NCI-H1694 (cell line): ENCODE measurements at places on chromosomes 6 and 20.

GRCh38 chr6:5976811-5977210, 29.9 kb downstream of the NRN1 start:
- no peak for DNase-seq

DNA sequence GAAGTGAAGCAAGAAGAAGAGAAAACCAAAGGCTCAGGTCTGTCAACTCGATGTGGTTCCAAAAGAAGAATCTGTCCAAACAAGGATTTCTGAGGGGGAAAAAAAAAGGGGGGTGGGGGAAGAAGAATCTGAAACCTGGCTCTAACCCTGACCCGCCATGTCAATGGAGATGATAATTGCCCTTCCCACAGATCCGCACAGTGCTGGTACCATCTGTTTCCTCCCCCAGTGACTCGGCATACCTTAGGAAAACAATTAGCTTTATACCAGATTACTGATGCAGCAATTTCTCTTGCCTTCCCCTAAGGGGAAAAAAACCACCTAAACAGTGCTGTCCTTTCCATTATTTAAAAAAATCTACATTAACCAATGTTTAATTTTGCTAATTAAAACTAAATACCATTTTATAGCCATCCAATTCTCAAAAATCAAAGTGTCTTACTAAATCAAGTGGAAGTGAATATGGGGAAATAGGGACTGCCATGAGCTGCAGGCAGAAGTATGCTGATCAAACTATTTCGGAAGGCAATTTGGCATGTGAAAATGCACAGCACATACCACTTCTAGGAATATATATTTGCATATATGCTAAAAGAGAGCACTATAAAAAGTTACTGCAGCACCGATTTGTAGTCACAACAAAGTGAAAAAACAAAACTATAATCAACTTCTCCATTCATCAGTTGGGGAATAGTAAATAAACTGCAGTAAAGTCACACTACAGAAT, 46.8 kb downstream of the MAP7 start:
- peak; percentile 15 for DNase-seq

DNA sequence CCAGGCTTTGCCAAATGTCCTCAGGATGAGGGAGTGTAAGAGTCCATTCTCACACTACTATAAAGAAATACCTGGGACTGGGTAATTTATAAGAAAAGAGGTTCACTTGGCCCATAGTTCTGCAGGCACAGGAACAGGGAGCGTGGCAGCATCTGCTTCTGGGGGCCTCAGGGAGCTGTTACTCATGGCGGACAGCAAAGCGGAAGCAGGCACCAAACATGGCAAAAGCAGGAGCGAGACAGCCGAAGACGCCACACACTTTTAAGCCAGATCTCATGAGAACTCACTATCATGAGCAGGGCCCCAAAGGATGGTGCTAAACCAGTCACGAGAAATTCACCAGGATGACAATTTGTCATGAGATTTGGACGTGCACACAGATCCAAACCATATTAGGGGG, 22.8 kb downstream of the FAM50B start:
- DNase-seq, result no peak

- DNase-seq, result no peak
These were observed 1.8 kb upstream of the C6orf163 start for GRCh38 chr6:87342829-87343228.

- peak; percentile 4 for DNase-seq
These were observed 69.1 kb upstream of the PBOV1 start for GRCh38 chr6:138287144-138287955.

DNA sequence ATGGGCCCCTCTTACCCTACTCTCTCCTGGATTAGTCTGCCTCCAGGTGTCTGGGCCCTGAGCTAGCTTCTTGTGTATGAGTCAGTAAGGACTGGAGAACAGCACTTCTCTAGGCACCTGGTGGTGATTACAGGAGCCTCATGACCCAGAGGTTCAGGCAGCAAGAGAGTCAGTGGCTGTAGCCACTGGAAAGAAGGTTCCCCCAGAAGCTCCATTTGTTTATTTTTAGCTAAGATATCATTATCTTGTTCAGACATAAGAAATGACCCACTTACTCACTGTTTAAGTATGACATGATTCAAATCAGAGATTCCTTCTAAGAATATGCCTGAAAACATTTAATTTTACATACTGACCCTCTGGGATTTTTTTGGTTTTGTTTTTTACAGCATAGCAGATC, 23.6 kb upstream of the SLC4A11 start:
- no peak for DNase-seq

- DNase-seq, result peak; percentile 32
These were observed at the start of gene ZDHHC14 for GRCh38 chr6:157380779-157381561. ZDHHC14 (plus strand) TSS chr6:157381190.

DNA sequence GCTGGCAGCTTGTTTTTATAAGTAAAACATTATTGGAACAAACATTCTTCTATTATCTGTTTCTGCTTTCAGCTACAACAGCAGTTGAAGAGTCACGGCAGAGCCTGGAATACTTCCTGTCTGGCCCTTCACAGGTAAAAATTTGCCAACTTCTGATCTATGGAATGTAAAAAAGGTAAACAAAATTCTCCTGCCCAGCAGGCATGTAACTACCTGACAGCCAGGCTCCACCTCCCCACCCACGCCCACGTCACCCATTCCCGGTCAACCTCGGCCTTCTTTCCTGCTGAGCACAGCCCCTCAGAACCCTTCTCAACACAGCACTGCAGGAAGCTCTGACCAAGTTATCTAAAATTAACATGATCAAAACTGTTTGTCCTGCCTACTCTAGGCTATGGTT, 166.0 kb downstream of the DLL1 start:
- DNase-seq, result no peak

DNA sequence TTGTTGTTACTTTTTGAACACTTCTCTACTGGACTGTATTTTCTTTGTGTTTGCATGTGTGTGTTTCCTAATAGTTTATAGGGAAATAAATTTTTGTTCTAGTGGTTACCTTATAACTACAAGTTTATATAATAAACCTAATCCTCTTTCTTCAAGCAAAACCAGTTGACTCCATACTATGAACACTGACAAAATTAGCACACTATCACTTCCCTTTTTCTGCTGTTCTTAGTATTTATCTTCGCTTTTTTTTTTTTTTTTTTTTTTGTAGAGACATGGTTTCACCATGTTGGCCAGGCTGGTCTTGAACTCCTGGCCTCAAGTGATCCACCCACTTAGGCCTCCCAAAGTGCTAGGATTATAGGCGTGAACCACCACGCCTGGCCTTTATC, 25.0 kb upstream of the C6orf62 start:
- DNase-seq, result no peak

- no peak for DNase-seq
These were observed 52.9 kb upstream of the TAF8 start for GRCh38 chr6:41997456-41997855.

DNA sequence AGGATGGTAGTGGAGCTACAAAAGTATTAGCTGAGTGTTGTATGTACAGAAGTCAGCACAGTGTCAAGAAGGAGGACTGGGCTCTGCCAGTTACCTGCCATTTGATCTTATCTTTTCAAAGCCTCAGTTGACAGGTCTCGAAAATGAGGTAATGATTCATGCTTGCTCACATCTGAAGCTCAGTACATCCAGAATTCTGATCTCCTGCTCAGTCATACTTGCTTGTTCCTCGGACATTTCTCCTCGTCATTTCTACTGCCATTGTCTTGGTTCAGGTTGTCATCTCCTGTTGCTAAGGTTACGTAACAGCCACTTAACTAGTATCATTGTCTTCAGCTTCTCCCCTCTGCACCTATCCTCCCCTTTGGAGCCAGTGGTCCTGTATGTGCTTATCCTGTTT, 89.5 kb downstream of the SLX4IP start:
- no peak for DNase-seq

GRCh38 chr6:21149470-21149869, 444.1 kb upstream of the SOX4 start:
- no peak for DNase-seq

- no peak for DNase-seq
These were observed 510.2 kb downstream of the RNF144B start for GRCh38 chr6:18897350-18897749.

DNA sequence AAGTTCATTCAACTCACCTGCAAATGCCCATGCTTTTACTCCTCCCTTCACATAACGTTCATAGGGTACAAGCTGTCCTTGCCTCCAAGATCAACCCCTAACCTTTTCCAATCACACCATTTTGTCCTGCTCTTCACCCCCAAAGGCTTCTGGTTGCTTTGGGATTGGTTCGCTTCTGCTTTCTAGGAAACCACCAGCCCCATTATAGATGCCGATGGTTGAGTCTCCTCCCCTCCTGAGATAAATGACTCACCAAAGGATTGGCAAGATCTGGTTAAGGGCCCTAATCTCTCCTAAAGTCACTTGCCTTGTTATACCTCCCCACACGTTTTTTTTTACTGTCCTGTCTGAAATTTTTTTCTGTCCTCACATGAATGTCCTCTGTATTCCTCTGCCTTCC, 311.4 kb downstream of the HACE1 start:
- DNase-seq, result no peak

GRCh38 chr6:78324213-78324612, 543.1 kb upstream of the IRAK1BP1 start:
- DNase-seq, result no peak

GRCh38 chr6:25326126-25326525, 47.0 kb downstream of the CARMIL1 start:
- no peak for DNase-seq

GRCh38 chr6:166203003-166203640, 35.5 kb upstream of the TBXT start:
- DNase-seq, result no peak

- no peak for DNase-seq
These were observed 1.3 kb upstream of the RNF217 start for GRCh38 chr6:124960757-124961463.

DNA sequence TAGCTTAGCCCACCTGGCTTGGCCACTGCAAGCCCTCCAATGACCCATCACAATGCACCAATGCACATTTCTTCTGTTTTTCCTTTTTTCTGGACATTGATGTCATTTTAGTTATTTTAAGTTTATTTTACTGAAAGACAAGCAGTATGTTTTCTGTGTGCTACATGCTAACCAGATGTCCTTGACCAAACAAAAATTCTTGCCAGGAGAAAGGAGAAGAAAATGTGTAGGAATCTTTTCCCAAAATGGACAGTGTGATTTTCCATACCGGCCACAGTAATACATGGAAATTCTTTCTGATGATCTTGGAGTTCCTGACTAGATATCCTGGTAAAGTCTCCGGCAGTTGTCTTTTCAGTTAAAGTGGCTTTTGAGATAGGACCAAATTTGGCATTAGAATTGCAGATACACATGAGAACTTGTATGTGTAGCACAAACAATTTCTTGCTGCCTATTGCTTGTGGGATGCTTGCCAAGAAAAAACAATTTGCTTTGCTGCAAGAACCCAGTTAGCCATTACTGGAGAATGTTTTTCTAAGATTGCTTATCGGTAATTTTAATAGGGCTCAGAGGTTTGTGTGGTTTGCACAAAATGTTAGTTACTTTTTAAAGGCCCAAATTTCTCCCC, 696.5 kb upstream of the CITED2 start:
- DNase-seq, result no peak

DNA sequence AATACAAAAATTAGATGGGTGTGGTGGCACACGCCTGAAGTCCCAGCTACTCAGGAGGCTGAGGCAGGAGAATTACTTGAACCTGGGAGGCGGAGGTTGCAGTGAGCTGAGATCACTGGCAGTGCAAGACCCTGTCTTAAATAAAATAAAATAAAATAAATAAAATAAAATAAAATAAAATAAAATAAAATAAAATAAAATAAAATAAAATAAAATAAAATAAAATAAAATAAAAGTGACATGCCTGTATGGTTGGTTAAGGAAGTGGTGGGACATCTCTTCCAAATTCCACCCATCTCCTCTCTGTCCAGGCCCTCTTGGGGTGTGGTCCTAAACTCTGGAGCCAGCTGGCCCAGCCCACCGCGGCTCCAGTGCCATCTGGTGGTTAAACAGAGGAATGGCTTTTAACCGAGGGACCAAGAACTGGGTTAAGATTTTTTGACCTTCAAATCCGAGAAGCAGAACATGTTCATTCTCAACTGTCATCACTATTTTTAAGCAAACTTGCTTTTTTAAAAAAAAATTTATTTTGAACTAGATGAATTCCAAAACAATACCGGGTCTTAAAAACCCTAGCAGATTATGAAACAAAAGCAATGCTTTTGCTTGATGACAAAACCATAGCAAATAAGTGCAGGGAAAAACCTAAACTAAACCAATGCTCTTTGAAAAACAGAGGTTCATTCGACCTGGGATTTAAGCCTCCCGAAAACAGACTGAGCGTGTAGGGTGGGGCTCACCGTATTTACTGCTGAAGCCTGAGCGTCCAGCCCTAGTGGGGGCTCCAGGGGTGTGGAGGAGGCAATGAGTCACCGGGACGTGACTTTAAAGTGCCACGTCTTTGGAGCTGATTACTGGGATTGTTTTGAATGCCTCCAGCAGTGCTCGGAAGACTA, 68.8 kb downstream of the CDC5L start:
- no peak for DNase-seq

DNA sequence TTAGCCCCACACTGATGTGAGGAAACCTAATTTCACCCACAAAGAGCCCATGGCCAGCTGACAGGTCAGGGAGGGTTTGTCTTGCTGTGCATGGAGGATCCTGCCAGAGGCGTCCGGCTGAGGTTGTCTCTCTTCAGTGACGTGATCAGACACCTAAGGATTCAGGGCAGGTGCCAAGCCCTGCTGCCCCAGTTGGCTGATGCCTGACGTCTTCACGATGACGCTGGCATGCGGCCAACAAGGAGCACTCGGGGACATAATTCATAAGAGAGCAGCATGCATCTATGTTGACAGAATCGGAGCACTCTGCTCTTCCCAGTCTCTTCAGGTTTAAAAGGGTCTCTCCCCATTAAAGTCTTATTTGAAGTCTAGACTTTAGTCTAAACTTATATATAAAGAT, 47.8 kb downstream of the PSMB1 start:
- DNase-seq, result no peak

- DNase-seq, result no peak
These were observed 34.9 kb upstream of the TNFAIP3 start for GRCh38 chr6:137832110-137832509.

DNA sequence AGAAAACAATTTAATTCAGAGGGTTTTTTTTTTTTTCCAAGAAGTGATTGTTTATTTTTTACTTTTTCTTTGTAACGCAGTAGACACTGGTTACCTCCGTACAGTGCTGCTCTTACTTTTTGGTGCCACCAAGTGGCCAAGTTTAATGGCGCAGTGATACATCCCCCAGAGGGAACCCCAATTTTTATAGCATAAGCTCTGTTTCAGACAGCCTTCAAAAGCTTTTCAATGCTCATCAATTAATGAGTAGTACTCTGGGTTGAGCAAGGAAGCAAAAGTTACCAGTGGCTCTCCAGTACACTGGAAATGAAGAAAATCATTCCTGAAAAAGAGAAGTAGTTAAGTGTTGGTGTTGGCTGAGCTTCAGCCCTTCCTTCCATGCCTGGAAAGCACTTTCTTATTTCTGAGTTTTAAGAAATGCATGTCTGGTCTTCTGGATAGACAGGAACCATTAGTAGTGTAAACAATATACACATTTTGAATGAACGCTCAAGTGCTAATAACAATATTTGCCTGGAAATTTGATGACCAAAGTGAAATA, 129.1 kb upstream of the SMLR1 start:
- DNase-seq, result no peak

GRCh38 chr6:39822846-39823815, 31.0 kb downstream of the DAAM2 start:
- no peak for DNase-seq
